ENCODE measurements at places on chromosomes 13 and 19.

GRCh38 chr19:33905937-33906577 is 109.4 kb downstream of the KCTD15 start:
- peak; percentile 10 for DNase-seq

- no peak for DNase-seq
Measured at GRCh38 chr13:21009036-21009435, 52.4 kb downstream of the LATS2 start.

- DNase-seq, result peak; percentile 22
Measured at GRCh38 chr19:35087393-35087792, 28.2 kb upstream of the FXYD3 start.

- DNase-seq, result no peak
Measured at GRCh38 chr13:59568306-59568705, 595.4 kb downstream of the DIAPH3 start.

DNA sequence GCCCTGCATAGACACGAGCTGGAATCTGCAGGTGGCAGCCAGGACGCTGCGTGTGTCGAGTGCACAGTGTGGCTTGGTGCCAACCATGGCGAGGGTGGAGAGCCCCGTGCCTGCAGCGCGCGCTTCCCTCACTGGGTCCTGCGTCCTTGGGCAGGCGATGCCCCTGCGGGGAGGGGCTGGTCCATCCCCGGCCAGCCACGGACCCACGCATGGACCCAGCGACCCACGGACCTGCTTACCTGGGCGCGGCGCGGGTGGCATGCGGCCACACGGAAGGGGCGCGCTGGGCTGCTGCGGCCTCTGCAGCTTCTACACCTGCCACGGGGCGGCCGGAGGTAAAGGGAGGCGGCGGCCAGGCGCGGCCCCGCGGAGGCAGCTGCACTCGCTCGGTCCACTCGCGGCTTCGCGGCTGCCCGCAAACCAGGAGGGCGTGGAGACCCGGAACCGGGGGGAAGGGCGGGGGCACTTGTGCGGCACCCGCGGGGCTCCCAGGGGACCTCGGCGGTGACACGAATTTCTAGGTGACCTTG is 569 bp upstream of the MCF2L start:
- DNase-seq, result no peak

- DNase-seq, result no peak
Measured at GRCh38 chr13:73194310-73194709, 135.5 kb downstream of the KLF5 start.

DNA sequence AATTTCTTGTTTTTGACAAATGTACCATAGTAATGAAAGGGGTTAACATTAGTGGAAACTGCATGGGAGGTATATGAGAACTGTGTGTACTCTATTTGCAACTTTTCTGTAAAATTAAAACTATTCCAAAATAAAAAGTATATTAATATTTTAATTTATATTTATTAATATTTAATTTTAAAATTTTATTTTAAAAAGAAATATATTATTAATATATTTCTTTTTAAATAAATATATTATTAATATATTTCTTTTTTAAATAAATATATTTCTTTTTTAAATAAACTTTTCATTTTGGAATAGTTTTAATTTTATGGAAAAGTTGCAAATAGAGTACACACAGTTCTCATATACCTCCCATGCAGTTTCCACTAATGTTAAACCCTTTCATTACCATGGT is 101.1 kb upstream of the SLC7A1 start:
- no peak for DNase-seq

DNA sequence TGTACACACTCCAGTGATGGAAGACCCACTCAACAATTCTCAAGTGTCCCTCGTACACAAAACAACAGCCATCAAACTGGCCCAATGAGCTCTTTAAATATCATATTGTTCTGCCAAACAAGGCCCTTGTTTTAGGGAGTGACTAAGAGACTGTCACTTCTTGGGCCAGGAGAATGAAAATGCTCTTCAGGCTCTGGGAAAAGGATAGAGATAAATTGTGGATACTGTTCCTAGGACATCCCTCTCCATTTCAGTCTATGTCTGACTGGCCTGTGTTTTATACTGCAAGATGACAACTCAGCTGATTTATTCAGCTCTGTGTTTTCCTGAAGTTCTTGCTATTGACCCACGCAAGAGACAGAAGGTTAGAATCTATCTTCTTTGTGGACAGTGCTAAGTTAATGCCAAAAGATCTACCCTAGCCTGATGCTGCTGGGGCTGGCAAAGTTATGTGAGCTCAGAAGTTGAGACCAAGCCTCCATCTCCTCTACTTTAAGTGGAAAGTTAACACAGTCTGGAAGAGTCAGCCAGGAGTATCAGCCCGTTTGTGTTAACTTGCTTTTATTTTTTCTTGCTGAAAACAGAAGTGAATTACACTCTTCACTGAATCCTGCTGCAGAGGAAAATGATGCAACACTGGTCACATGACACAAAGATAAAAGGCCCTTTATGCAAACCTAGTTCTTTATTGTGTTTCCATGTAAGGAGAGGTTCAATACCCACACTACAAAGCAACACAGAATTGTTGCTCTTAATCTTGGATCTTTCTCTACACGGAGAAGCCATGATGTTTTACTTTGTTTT is 14.6 kb downstream of the FRY start:
- peak; percentile 71 for DNase-seq

- no peak for DNase-seq
Measured at GRCh38 chr19:42166316-42166715, 34.1 kb upstream of the POU2F2 start.

DNA sequence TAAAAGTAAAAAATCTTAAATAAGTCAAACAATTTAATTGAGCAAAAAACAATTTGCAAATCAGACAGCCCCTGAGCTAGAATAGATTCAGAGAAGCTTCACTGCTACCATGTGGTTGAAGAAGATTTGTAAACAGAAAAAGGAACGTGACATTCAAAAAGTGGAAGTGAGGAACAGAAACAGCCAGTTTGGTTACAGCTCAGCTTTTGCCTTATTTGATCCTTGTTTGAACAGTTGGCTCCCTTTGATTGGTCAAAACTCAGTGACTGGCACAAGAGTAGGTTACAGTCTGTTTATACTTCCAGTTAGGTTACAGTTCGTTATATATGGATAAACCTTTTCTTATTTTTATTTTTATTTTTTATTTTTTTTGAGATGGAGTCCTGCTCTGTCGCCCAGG is 5.8 kb downstream of the ZNF221 start:
- peak; percentile 19 for DNase-seq

GRCh38 chr13:92029641-92030040 is 631.2 kb downstream of the GPC5 start:
- no peak for DNase-seq

DNA sequence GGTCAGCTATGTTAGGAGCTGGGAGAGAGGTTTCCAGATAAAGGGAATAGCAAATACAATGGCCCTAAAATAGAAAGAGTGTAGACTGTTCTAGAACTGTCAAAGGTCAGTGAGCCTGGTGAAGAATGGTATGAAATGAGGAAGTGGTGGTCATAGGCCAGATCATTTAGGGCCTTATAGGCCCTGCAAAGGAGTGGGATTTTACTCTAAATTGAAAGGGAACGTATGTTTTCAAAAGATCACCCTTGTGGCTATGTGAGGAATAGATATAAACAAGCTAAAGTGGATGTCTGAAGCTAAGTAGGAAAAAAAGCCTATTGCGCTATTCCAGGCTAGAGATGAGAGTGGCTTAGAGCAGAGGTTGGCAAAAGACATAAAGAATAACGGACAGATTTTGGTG is 70.7 kb upstream of the TDRD3 start:
- no peak for DNase-seq
